ENCODE measurements at places on chromosomes 1 and 21. TPM values are rescaled to one million over a fixed set of nuclear protein-coding genes. Genes with fewer than 3 reads are reported as not detected.

Gene F13B
- total RNA-seq, result not detected

Gene ESRRG
- total RNA-seq, result 1.7 TPM

Gene LMX1A
- total RNA-seq, result not detected

Gene HMGCS2
- total RNA-seq, result not detected

Gene PCP4
- 2.3 TPM for total RNA-seq

Gene SLC5A9
- total RNA-seq, result not detected

Gene IPP
- 4.2 TPM for total RNA-seq

Gene NMNAT2
- total RNA-seq, result 20.9 TPM

Gene AMY1C
- not detected for total RNA-seq

GRCh38 chr1:27154469-27154990 is 395 bp downstream of the SLC9A1 start:
- H3K36me3 ChIP-seq, result no peaks in the 10 kb centered on the region
- peaks cover 9% of the 10 kb centered on the region for H3K4me1 ChIP-seq
- peak overlapping the region; percentile 5 for H3K27ac ChIP-seq
- DNase-seq, result no peak

DNA sequence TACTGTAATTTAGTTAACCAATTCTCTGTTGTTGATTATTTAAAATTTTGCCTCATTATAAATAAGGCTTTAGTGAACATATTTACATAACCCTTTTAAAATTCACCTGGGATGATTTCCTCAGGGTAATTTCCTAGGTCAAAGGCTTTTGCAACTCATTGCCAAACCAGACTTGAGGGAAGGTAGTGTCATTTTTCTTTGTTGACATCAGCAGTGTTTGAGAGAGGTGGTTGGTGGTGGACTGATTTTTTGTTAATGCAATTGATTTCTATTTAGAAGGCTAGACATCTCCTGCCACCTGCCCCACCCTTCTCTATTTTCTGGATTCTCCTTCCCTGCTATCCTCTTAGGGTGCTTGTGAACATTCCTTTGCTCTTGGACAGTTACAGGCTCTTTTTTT is 116.8 kb downstream of the HHAT start:
- H3K4me1 ChIP-seq, result peaks cover 5% of the 10 kb centered on the region
- no peaks in the 10 kb centered on the region for H3K27me3 ChIP-seq
- H3K4me3 ChIP-seq, result no peak overlapping the region
- no peak overlapping the region for H3K27ac ChIP-seq

DNA sequence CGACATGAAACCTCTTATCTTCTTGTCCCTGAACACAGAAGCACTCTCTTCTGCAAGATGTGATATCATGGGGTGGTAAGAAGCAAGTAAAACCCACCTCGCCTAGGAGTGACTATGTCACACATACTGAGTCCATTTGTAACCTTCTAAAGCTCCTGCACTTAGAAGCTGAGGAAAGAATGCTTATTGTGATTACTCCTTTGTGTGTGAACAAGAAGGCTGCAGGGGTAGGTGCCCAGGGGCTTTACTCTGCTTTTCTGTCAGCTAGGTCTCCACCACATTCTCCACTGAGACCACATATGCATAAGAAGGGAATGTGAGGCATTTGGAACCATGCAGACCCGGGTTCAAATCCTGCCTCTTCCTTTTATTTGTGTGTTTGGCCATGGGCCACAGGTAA is 144.3 kb downstream of the DMRTA2 start:
- peaks cover 10% of the 10 kb centered on the region for H3K4me1 ChIP-seq
- no peaks in the 10 kb centered on the region for H3K27me3 ChIP-seq
- no peak for DNase-seq
- H3K4me3 ChIP-seq, result no peak overlapping the region
- no peaks in the 10 kb centered on the region for H3K36me3 ChIP-seq

- H3K4me1 ChIP-seq, result no peaks in the 10 kb centered on the region
- H3K27ac ChIP-seq, result no peak overlapping the region
- H3K4me3 ChIP-seq, result no peak overlapping the region
- DNase-seq, result no peak
- no peaks in the 10 kb centered on the region for H3K27me3 ChIP-seq
Observed at GRCh38 chr1:156480016-156480370, 20.6 kb downstream of the MEF2D start.

GRCh38 chr1:65493802-65494201 is 73.3 kb downstream of the LEPR start:
- no peak overlapping the region for H3K4me3 ChIP-seq
- no peak for DNase-seq

- peak; percentile 36 for DNase-seq
- no peak overlapping the region for H3K4me3 ChIP-seq
- H3K36me3 ChIP-seq, result no peaks in the 10 kb centered on the region
- no peak overlapping the region for H3K27ac ChIP-seq
- H3K27me3 ChIP-seq, result no peaks in the 10 kb centered on the region
Observed at GRCh38 chr1:58848818-58849411, 65.1 kb upstream of the JUN start.

DNA sequence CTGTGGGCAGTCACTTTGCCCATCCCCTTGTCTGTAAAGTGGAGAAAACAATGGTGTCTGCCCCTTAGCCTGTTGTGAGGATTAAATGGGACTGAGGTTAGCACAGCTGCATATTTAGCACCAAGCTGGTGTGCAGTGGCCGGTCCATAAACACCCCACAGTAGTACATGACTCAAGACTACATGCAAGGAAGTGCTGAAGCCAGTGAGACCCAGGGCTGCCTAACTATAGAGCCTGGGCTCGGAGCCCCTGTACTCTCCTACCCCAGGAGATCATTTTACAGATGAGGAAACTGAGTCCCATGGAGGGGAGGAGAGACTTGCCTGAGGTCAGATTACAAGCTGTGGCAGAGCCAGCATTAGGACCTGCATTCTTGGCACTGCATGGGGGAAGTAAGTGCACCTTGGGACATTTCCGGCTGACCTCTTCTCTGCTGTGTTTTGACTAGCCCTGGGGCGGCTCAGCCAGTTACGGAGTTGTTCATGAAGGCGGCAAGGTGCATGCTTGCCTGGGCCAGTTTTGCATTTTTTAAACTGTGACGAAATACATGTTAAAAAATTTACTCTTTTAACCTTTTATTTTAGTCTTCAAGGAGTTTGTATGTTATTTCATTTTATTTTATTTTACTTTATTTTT is 3.2 kb downstream of the SERINC2 start:
- no peaks in the 10 kb centered on the region for H3K27me3 ChIP-seq
- no peaks in the 10 kb centered on the region for H3K36me3 ChIP-seq
- H3K4me1 ChIP-seq, result peaks cover 27% of the 10 kb centered on the region
- no peak for DNase-seq
- no peak overlapping the region for H3K27ac ChIP-seq

DNA sequence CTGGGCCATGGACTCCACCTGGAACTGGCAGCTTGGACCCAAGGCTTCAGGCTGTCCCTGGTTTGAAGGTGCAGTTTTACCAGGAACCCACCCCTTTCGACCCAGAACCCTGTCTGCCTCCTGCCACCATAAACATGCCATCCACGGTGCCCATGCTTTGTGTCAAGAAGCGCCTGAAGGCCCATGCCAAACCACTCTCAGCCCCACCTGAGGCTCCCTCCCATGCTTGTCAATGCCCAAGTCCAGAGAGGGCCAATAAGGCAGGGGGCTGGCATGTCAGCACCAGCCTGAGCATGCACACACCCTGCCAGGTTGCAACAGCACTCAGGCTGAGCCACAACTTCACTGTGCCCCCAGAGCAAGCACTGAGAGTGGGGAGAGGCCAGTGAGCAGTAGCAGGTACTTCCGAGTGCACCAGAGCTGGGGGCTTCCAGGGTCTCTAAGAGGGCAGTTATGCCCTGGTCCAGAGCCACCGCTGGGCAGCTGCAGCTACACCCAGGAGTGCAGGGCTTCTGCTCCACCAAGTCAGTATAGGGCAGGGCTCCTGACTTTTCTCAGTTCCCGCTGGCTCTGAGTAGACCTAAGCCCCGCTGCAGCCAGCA is 1256.0 kb downstream of the AMY1C start:
- no peaks in the 10 kb centered on the region for H3K36me3 ChIP-seq
- no peak for DNase-seq
- no peak overlapping the region for H3K27ac ChIP-seq
- no peak overlapping the region for H3K4me3 ChIP-seq
- no peaks in the 10 kb centered on the region for H3K27me3 ChIP-seq

DNA sequence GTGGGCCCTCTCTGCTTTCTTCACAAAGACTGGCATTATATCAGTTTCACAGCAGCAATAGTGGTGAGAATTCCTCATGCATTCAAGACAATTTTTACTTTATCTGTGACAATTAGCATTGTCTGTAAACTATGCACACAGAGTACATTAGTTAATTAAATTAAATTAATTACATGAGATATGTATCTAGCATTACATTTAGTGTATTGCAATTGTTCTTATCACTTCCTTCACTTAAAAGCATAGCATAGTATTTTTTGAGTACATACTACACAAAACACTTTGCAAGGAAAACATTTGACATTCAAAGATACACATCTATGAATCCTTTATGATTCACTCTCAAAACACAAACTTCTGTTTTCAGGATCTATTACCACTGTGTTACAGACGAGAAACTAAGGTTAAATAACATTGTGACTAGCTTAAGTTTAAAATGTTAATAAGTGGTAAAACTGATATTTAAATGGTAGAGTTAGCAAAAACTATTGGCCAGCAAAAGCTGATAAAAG is 1542.6 kb downstream of the PLA2G4A start:
- H3K36me3 ChIP-seq, result no peaks in the 10 kb centered on the region
- no peaks in the 10 kb centered on the region for H3K27me3 ChIP-seq
- no peaks in the 10 kb centered on the region for H3K4me1 ChIP-seq
- DNase-seq, result no peak

DNA sequence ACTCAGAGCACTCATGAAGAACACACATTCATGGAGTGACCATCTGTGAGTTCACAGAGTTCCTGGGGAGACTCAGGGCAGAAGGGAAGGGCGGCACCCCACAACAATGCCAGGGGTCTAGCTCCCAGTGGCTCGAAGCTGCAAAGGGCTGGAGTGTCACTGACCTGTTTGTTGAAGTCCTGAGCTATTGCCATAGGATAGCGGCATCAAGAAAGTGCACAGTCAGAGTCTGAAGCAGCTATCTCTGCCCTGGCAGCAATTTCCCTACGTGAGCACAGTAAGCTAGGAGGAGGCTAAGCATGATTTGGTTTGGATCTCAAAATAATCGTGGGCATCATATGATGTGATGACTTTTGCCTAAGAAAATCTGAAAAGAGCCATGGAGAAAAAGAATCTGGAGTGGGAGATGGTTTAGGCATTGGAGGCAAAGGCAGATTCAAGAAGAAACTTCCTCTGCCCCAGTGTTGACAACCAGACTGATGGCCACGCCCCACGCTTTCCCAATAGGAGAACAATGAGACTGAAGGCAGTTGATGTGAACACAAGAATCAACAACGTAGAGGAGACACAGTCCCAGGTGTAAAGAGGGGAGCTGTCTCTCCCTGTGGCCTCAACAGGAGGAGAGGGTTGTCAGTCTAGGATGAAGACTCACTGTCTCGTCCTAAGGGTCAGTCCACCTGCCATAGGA is 100.0 kb upstream of the SLC25A33 start:
- no peak overlapping the region for H3K27ac ChIP-seq
- no peak overlapping the region for H3K4me3 ChIP-seq
- no peaks in the 10 kb centered on the region for H3K4me1 ChIP-seq
- H3K36me3 ChIP-seq, result no peaks in the 10 kb centered on the region
- DNase-seq, result no peak

DNA sequence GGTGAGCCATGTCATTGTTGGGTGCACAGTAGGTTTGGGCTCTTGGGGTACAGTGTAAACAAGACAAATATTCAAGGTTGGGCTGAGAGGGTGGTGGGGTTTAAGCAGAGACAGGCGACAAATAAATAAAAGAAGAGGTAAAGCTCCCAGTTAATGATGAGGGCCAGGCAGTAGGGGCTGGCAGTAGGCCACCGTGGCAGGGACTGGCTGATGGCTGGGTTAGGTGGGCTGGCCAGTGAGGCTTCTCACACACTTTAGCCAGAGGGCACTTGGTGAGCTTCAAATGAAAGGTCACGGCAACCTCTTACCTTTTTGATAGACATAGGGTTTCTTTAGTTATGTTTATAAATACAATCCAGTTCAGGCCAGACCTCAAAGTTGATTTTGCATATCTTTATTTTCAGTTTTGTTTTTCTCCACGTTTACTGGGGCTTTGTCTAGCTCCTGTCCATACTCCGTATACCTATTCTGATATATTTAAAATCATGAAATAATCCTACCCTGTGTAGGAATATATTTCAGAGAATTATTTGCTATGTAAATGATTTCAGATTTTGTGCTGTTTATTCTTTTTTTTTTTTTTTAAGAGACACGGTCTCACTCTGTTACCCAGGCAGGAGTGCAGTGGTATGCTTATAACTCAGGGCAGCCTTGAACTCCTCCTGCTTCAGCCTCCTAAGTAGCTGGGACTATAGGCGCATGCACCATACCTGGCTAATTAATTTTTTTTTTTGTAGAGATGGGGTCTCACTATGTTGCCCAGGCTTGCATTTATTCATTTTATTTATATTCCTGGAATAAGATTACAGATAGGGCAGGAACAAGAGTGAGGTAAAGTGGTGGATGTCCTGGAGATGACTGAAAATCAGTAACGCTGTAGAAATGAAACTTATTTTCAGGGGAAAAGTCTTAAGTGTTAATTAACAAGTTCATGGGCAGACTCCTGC is 122.7 kb downstream of the RYR2 start:
- no peak overlapping the region for H3K27ac ChIP-seq
- no peak overlapping the region for H3K4me3 ChIP-seq
- no peaks in the 10 kb centered on the region for H3K27me3 ChIP-seq
- DNase-seq, result no peak
- H3K4me1 ChIP-seq, result no peaks in the 10 kb centered on the region

GRCh38 chr1:21650400-21650799 is 18.8 kb downstream of the RAP1GAP start:
- no peak for DNase-seq
- H3K36me3 ChIP-seq, result no peaks in the 10 kb centered on the region
- H3K4me1 ChIP-seq, result no peaks in the 10 kb centered on the region
- no peak overlapping the region for H3K4me3 ChIP-seq

DNA sequence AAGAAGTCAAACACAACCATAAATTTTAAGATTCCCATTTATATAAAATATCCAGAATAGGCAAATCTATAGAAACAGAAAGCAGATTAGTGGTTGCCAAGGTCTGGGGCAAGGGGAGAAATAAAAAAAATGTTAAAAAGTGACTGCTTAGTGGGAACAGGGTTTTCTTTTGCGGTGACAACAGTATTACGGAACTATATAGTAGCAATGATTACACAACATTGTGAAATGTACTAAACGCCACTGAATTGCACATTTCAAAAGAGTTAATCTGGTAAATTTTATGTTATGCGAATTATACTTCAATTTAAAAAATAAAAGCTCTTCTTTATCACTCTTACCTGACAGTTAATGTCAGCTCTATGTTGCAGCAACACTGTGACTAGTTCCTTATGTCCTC is 105.2 kb downstream of the ACBD6 start:
- no peaks in the 10 kb centered on the region for H3K4me1 ChIP-seq
- H3K4me3 ChIP-seq, result no peak overlapping the region
- no peaks in the 10 kb centered on the region for H3K36me3 ChIP-seq
- H3K27ac ChIP-seq, result no peak overlapping the region
- DNase-seq, result no peak

DNA sequence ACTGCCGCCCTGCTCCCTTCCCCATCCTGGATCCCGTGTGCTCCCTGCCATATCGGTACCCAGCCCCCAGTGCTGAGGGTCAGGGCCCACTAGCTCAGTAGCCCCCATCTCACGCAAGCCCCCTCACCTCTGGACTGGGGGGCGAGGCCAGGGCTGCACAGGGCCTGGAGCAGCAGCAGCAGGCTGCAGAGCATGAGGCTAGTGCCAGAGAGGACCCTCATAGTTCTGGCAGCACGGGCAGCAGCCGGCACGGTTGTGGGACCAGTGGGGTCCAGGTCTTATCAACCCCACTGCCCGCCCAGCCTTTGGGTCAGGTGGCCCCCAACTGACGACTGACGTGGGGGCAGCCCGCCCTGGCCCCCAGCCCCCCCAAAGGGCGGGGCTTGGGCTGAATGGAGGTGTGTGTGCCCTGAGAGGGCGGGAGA is at the start of gene MATN1:
MATN1 (minus strand) TSS at position 255 of the 425 bp plus-strand sequence; CDS start at position 221, 34 bp downstream.
- H3K4me1 ChIP-seq, result peaks cover 9% of the 10 kb centered on the region
- H3K27me3 ChIP-seq, result no peaks in the 10 kb centered on the region
- no peaks in the 10 kb centered on the region for H3K36me3 ChIP-seq
- no peak within 1 kb of the TSS for H3K4me3 ChIP-seq
